ENCODE measurements at places on chromosomes 16 and 17.

GRCh38 chr16:11047057-11047456 is 102.7 kb downstream of the CLEC16A start:
- no peak for DNase-seq

GRCh38 chr17:37359682-37360188 is 16.1 kb upstream of the C17orf78 start:
- peak; percentile 85 for DNase-seq

DNA sequence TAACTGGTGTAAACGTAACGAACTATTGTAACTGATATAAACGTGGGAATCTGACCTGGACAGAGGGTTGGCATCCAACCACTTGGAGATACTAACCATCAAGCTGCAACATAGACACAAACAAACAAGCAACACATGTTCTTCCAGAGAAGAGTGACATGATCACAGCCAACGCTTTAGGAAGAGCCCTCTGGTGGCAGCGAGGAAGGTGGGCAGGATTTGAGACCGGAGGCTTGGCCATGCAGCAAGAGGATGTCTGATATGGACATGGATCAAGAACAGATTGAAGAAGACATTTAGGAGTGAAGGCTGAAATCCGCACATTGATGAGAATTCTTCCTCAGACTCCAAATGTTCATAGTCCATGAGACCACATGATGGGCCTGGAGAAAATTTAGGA is 40.3 kb upstream of the TNRC6A start:
- no peak for DNase-seq

GRCh38 chr17:61570118-61570517 is 20.9 kb downstream of the NACA2 start:
- no peak for DNase-seq

GRCh38 chr16:67939507-67940445 is 3.1 kb upstream of the PSMB10 start:
- DNase-seq, result no peak

- no peak for DNase-seq
Observed at GRCh38 chr17:3961564-3962047, 2.6 kb downstream of the ATP2A3 start.

DNA sequence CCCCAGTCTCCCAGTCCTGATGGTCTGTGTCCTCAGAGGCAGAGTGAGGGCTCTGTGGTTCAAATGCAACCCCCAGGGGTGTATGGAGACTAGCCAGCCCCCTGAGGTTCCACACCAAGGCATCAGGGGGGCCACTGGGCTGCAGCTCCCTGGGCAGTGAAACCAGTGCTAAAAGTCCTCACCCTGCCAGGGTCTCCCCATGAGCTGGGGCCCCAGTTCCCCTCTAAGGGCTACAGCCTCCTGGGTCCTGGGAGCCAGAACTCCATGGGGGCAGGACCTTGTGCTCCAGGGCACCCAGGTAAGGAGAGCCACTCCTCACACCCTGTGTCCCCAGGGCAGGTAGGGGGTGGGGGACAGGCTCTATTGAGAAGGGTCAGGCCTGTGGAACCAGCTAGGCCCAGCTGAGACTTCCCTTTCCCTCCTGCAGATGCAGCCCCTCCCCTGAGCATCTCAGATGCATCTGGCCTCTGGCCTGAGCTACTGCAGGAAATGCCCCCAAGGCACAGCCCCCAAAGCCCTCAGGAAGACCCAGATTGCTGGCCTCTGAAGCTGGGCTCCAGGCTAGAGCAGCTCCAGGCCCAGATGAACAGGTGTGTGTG is 6.4 kb upstream of the DCAF7 start:
- DNase-seq, result no peak

- no peak for DNase-seq
Observed at GRCh38 chr16:52389045-52389444, 157.9 kb downstream of the TOX3 start.

- DNase-seq, result no peak
Observed at GRCh38 chr17:20200016-20200795, 191.0 kb downstream of the SPECC1 start.

- no peak for DNase-seq
Observed at GRCh38 chr17:50848711-50849110, 13.3 kb downstream of the WFIKKN2 start.

DNA sequence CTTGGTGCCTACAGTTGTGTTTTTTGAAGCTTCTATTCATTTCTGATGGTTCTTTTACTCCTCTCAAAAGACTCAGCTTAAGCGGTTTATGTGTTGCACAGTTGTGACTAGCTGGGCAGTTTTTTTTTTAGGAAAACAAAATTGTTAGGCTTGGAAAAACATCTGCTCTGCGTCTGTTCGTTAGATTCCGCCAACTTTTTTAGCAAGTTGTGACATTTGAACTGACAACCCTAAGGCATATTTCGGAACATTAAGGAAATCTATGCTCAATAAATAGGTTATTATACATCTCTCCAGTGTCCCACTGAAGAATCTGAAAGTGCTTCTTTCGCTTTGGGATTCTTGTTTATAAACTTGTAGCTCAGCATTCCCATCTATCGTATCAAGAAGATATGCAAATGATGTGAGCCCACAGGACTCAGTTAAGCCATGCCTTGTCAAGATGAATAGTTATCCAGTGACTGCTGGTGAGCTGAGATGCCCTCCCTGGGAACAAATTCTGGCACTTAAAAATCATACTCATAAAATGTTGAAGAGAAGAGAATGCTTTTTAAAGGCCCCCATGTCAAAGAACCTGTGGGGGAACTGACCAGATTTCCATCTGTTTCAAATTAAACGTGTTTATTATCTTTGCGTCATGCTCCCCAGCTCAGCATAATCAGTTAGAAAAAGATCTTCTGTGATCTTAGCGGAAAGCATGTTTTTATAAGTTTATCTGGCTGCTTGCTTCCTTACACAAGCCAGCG is 109.0 kb upstream of the FAM20A start:
- DNase-seq, result peak; percentile 21

- DNase-seq, result peak; percentile 89
Observed at GRCh38 chr17:12789481-12790248, at the start of gene ARHGAP44. Gene ARHGAP44 (plus strand): TSS chr17:12789498. CDS start chr17:12789839, 341 bp downstream.

DNA sequence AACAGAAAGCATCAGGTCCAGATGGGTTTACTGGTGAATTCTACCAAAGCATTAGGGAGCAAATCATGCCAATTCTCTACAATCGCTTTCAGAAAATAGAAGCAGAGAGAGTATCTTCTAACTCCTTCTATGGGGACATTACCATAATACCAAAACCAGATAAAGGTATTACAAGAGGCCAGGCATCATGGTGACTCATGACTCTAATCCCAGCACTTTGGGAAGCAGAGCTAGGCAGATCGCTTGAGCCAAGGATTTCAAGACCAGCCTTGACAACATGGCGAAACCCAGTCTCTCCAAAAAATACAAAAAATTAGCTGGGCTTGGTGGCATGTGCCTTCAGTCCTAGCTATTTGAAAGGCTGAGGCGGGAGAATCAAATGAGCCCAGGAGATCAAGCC is 23.0 kb downstream of the HBQ1 start:
- DNase-seq, result no peak

DNA sequence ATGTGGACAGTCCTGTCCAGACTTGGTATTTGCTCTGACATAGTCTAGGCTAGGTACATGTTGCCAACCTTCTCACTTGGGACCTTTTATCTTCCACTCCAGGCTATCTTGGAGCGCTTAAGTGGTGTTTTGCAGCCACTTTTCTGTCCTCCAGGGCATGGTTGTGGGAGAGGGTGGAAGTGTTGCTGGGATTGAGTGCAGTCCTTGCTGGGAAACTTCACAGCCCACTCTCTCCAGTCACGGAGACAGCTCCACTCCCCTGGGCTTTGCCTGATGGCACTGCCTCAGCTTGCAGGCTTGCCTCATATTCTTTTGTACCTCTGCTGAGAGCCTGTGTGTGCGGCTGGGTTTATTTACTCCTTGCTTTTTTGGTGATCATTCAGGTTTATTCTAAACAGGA is 17.4 kb downstream of the RPA1 start:
- no peak for DNase-seq

DNA sequence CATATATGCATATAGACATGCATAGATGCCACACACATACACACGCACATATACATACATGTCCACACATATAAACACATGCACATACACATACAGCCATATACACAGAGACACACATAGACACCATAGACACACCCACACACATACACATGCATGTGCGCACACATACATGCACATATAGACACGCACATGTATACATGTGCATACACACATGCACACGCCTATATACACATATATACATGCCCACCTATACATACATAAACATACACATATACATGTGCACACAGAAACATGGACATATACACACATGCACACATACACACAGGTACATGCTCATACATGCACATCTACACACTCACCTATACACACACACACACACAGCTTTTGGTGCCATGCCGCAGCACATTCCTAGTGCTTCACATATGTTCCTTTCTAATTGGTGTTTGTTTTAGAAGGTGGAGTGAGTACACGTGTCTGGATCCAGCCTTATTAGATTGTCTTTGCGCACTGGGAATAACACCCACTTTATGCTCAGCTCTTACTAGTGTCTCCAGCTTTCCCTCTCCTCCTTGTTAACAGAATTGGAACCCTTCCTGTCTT is 198.0 kb downstream of the RPTOR start:
- no peak for DNase-seq

- DNase-seq, result no peak
Observed at GRCh38 chr16:29686740-29687332, 7.9 kb downstream of the QPRT start.

DNA sequence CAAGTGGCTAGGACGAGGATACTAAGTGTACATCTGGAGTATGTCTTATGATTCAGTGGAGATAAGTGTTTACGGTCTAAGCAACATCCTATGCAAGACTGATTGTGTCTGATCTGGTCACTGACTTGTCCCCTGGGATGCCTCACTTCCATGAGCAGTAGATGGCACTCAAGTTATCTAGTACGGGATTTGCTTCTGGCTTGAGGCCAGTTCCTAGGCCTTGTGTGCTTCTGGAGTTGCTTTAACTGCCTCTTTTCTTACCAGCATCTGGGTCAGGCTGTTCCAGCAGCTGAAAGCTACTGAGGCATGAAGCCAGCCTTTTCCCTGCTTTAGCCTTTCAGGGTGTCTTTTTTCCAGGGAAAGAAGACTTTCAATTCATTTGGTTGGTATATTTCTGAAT is 23.0 kb downstream of the SUPT6H start:
- DNase-seq, result no peak

DNA sequence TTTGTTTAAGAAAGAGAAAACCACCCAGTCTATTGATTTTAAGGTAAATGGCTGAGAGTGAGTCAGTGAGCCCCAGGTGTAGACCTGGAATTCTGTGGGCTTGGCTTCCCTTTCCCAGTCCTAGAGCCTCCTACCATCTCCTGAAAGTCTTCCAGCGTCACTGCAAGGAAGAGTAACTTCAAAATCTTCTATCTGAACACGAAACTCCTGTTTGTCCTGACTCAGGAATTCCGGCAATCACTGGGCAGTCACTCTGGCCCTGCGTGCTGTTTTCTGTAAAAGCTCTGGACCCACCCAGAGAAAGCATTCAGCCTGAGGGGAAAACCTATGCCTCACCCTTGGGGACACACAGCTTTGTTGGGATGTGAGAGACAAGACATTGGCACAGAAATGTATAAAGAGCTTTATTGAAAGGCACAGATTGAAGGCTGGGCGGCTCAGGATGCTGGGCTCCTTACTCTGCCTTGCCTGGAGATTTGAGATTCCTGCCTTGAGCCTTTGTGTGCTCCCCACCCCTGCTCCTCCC is 15.9 kb downstream of the MINK1 start:
- no peak for DNase-seq

DNA sequence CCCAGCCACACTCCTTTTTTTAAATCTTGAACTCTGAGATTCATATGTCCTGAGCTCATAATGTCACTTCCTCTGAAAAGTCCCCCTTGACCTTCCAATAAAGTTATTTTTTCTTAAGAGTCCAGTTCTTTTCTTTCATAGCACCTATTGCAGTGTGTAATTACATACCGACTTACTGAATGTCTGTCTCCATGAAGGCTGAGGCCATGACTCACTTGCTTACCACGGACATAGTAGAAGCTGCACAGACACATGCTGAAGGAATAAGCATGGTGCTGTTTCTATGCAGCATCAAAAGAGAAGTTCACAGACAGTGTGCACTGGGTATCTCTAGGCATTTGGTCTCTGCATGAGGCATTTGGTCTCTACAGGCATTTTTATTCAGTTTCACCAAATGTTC is 77.2 kb downstream of the C17orf67 start:
- DNase-seq, result no peak

DNA sequence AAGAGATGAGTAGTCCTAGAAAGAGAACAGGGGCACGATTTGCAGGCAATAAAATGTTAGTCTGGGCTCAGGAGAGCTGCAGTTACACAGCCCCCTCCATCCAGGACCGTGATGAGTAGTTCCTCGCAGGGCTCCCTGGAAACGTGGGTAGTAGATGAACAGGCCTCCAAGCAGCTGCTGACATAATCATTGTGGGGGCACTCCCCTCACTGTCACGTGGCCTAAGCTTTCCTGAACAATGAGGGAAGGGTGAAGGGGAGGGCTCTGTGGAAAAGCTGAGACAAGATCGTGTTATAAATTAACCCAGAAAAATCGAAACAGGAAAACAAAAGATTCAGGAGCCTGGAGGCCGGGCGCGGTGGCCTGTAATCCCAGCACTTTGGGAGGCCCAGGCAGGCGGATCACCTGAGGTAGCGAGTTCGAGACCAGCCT is 1.3 kb upstream of the PER1 start:
- peak; percentile 55 for DNase-seq

DNA sequence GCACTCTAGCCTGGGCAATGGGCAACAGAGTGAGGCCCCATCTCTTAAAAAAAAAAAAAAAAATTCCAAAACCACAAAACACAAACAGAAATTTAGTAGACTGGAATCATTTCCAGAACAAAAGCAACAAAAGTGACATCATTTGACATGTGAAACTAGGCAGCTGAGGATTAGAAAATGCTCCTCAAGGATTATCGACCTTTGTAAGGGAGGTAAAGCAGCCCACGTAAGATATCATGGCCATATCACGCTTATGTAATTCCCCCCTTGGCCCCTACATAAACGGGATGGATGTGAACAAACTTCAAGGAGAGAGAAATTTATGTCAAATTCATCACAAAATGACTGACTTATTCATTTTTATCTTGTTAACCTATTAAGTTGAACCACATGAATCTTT is 83.3 kb downstream of the WDR59 start:
- DNase-seq, result no peak

- DNase-seq, result no peak
Observed at GRCh38 chr17:75889454-75889853, 7.3 kb downstream of the TRIM65 start.

GRCh38 chr16:79184464-79185030 is 416.0 kb downstream of the MAF start:
- no peak for DNase-seq

GRCh38 chr17:51650772-51651171 is 390.4 kb downstream of the UTP18 start:
- DNase-seq, result no peak

GRCh38 chr16:67372664-67373063 is 20.6 kb downstream of the TPPP3 start:
- DNase-seq, result no peak
